ENCODE measurements at places on chromosomes 5 and 9.

DNA sequence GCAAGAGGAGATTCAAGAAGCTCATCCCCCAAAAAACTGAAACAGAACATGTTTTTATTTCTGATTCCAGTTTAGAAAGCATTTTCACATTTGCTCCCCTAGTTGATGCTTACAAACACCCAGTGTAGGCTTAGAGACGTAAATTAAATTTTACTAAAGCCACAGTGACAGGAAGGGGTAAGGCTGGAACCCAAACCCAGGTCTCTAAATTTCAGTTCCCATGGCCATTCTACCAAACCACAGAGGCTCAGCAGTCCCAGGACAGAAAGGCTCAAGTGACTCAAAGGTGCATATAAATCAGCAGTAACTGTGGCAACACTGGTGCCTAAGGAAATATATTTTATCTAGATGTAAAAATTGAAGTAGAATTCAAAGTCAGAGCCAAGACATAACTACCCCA lies 128.7 kb downstream of the CEP120 start:
- DNase-seq = no peak

- no peak for DNase-seq
Measured at GRCh38 chr9:78486661-78487060, 189.7 kb downstream of the PSAT1 start.

- no peak for DNase-seq
Measured at GRCh38 chr5:79484731-79485130, 29.2 kb downstream of the HOMER1 start.

- DNase-seq = peak; percentile 92
Measured at GRCh38 chr9:134661791-134662142, 20.2 kb downstream of the COL5A1 start.

GRCh38 chr9:16445141-16445920 lies 425.1 kb downstream of the BNC2 start:
- DNase-seq = peak; percentile 21

- no peak for DNase-seq
Measured at GRCh38 chr5:173761178-173761513, 127.0 kb upstream of the CPEB4 start.

DNA sequence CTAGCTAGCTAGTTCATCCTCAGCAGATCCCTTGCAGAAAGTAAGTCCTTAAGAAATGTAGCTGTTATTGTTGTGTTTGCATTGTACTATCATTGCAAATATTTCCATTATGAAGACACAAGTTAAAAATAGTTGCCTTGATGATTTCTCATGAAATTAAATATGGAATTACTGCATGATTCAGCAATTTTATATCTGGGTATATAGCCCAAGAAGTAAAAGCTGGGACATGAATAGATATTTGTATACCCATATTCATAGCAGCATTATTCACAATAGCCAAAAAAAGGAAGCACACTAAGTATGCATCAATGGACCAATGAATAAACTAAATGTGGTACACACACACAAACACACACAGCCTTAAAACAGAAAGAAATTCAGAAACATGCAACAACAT lies 6.8 kb downstream of the IFNB1 start:
- no peak for DNase-seq

- no peak for DNase-seq
Measured at GRCh38 chr9:87193151-87193550, 245.8 kb upstream of the GAS1 start.

DNA sequence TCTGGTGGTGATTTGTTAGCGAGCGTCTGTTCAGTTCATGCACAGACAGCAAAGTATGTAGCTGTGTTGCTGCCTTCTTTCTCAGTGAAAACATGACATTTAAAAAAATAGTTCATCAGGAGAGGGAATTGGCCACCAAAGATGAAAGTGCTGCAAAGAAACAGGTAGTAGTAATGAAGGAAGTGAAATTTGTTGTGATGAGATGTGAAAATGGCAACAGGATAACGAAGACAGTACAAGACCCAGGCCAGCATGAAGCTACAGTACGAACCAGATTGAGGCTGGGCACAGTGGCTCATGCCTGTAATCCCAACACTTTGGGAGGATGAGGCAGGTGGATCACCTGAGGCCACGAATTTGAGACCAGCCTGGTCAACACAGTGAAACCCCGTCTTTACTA lies 136.0 kb downstream of the SMARCA2 start:
- DNase-seq = no peak

GRCh38 chr5:107875833-107876232 lies 205.1 kb upstream of the EFNA5 start:
- DNase-seq = peak; percentile 67

- peak; percentile 18 for DNase-seq
Measured at GRCh38 chr5:67233075-67233474, 36.5 kb upstream of the CD180 start.

DNA sequence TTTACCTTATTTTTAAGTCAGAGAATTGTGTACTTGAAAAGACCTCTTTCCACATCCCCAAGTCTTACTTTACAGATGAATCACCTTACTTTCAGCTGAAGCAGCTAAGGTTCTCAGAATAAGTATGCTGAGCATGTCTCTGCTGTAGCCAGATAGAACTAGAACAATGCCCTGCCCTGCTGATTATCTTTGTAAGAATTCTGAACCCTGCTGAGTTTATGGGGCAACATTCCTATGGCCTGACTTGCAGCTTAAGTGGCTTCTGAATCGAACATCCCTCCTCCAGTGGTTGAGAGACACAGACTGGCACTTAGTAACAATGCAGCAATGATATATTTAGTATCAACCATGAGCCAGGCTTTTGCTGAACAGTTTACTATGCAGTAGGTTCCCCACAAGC lies 592.0 kb upstream of the WWC1 start:
- peak; percentile 99 for DNase-seq

DNA sequence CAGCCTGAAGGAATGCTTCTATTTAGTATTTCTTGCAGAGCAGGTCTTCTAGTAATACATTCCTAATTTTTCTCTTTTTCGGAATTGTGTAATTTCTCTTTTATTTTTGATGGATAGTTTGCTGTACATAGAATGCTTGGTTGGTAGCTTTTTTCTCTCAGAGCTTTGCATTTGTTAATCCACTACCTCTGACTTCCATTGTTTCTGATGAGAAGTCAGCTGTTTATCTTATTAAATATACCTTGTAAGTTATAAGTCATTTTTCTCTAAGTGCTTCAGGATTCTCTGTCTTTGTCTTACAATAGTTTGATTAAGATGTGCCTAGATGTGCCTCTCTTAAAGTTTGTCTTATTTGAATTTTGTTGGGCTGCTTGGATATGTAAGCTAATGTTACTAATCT lies 101.9 kb downstream of the HTR1A start:
- DNase-seq = no peak

DNA sequence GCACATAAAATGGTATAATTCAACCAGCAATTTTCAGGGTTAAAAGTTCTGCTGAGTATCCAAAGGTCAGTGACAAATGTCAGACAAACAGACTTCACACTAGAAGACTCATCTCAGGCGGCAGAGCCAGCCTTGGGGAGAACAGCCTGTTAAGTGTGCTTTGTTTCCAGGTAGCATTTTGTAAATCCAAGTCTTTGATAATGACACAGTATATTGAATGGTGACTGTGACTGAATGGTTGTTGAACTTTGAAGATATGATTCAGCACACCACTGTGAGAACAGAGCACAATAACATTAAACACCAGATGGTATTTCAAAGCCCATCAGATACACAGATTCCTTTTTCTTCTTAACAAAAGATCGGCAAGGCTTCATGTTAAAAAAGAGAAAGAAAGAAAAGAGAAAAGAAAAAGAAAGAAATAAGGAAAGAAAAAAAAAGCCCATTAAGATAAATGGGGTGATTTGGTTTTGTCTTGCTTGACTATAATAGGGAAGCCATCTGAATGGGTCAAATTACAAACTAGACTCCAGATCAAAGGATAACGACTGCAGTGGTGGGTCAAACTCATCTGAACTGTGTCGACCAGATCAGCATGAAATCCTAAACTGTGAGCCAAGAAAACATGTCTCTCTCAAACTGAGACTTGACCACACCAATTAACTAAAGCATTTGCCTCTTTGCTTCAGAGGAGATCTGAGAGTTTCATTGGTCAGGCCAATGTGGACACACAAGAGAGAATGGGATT lies 313.0 kb upstream of the ZNF608 start:
- no peak for DNase-seq

DNA sequence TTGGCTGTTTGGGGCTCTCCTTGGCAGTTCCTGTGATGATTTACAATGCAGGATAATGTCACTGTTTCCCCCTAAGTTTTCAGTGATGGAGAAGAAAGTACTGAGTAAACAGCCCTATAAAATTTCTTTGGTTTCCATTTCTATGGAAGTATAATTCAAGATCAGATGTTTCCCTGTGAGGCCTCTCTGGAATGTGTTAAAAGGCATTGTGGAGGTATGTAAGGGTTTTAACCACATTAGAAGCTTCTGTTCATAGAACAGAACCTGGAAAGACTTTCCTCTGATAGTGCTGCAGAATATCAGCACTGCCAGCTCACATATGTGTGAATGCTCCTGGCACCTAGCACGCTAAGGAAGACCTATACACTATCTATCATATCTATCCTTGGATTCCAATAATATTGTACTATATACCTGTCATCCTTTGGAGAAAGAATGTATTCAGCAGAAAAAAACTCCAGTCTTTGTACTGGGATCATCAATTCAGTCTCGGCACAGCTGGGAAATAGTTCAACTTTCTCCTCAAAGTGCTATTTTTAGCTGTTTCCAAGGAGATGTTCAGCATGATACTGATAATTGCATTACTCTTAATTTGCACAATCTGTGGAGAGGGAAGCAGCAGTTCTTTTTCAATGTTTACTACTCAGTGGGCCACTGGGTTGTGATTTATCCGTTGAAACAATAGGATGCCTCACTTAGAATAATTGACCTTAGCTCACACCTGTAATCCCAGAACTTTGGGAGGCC lies 21.9 kb downstream of the TTC1 start:
- DNase-seq = no peak

- no peak for DNase-seq
Measured at GRCh38 chr5:160197341-160198144, 31.8 kb upstream of the FABP6 start.

GRCh38 chr9:37342895-37343294 lies 79.6 kb upstream of the GRHPR start:
- no peak for DNase-seq

DNA sequence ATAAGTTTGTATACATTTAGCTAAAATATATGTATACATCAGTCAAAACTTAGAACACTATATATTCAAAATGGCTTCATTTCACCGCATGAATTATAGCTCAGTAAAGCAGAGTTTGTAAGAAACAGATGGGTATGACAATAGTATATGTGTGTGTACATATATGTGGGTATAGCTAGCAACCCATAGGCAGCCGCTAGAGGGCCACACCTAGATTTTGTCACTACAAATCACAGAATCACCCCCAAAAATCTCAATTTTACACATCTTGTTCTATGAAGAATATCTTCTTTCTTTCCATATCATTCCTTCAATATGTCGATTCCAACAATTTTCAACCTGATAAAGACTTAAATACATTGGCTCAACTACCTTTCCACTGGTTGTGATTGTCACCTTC lies 357.8 kb upstream of the CCNG1 start:
- peak; percentile 6 for DNase-seq

DNA sequence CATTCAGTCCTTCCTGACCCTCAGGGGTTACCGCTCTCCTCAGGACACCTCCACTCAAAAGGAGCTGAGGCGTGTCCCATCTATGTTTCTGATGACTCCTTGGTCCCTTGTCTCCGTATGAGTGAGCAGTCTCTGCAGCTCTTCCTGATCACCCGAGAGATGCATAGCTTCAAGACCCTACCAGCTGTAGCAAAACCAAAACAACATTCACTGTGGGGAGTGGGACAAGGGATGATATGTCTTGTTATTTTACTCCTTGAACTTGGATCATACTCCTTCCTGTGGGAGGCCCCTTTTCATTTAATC lies 14.4 kb downstream of the GLDC start:
- DNase-seq = no peak

GRCh38 chr5:34686762-34687268 lies 30.7 kb downstream of the RAI14 start:
- DNase-seq = peak; percentile 95

- DNase-seq = peak; percentile 67
Measured at GRCh38 chr5:173283318-173284288, 44.6 kb downstream of the STC2 start.

DNA sequence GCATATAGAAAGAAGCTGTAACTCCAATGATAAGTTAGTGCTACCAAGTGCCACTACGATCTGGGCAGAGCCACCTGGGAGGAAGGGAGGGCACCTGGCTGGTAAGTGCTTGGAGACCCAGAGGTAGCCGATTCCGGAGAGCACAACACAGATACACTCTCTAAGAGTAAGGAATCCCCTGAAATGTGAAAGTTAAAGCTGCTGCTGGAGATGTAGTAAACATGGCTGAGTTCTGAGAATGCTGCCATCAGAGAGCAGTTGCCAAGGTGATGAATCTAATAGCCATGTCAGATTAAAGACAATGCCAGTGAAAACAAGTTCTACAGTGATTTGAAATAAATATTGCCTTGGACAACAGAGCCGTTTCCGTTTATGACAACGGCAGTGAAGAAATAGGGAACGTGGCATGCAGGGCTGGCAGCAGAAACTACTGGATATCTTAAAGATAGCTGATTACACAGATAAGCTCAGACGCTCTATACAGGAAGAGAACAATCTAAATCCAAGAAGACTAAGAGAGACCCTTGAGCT lies 561.2 kb upstream of the C9orf72 start:
- DNase-seq = no peak

GRCh38 chr9:107389617-107390071 lies 99.9 kb downstream of the KLF4 start:
- DNase-seq = no peak

- DNase-seq = no peak
Measured at GRCh38 chr9:27801545-27801944, 228.3 kb upstream of the C9orf72 start.

GRCh38 chr5:167916261-167916691 lies 375.2 kb upstream of the WWC1 start:
- peak; percentile 3 for DNase-seq

- no peak for DNase-seq
Measured at GRCh38 chr5:42721484-42721883, 35.1 kb upstream of the CCDC152 start.

GRCh38 chr5:93708442-93708841 lies 33.0 kb downstream of the POU5F2 start:
- no peak for DNase-seq

- DNase-seq = no peak
Measured at GRCh38 chr5:100546001-100546400, 10.8 kb downstream of the FAM174A start.

- no peak for DNase-seq
Measured at GRCh38 chr9:89940625-89941024, 335.8 kb downstream of the GADD45G start.

- DNase-seq = no peak
Measured at GRCh38 chr5:55914971-55915370, 63.8 kb downstream of the IL31RA start.

- DNase-seq = peak; percentile 14
Measured at GRCh38 chr5:116573702-116574366, 789 bp downstream of the SEMA6A start.

GRCh38 chr9:131402738-131403492 lies 9.0 kb downstream of the PRRC2B start:
- peak; percentile 92 for DNase-seq
